Thymus (tissue), 14 donors: ENCODE measurements at places on chromosomes 12 and 14.

- no peak for DNase-seq
These were observed 505 bp downstream of the BCL2L2 start for GRCh38 chr14:23307146-23307530.

DNA sequence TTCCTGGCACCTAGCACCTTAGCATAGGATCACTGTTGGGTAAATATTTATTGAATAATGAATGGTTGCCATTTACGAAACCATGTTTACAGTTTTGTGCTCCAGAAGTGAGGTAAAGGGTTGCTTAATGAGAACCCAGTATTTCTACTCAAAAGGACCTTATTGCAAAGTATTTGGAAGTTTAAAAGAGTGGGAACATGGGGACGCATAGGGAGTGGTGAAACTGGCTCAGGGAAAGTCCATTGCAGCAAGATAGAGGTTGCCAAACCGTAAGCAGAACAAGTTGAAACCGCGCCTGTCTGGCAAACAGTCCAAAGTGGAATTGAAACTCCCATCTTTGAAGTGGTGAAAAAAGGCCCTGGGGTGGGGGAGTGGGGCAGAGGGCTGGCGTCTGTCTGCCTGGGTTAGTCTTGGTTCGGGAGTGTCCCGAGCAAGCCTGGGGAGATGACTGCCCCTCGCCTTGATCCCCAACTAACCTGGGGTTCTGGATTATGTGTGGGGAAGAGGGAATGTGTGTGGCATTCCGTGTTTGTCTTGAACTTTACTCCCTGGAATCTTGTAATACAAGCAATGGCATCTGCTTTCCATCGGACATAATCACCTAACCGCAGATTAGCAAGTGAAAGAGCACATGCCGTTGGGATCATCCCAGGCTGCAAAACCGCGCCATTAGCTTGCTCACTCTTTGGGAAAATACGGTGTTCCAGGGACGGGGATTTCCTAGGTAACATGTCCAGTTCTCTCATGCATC, 7.2 kb downstream of the ALDH2 start:
- DNase-seq = no peak

GRCh38 chr14:66503532-66503931, 4.4 kb upstream of the GPHN start:
- DNase-seq = no peak

- no peak for DNase-seq
These were observed 95.4 kb upstream of the HIF1A start for GRCh38 chr14:61599942-61600341.

DNA sequence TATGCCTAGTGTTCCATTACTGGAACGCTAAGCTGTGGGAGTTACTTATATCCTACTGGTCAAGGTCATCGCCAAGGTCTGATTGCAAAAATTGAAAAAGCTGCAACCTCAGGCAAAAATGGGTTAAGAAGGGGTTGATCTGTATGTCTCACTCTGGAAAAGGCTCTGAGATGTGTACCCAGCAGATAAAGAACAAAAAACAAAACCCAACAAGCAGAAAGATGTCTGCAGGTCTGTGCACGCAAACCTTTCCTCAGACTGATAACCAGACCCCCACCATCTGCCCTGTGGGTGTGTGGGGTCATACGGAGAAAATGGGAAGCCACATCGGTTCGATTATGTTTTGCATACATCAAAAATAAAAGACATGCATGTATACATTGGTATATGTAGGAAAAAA, 56.4 kb downstream of the TESC start:
- no peak for DNase-seq

- no peak for DNase-seq
These were observed 61.2 kb upstream of the DYNC1H1 start for GRCh38 chr14:101903111-101903561.

DNA sequence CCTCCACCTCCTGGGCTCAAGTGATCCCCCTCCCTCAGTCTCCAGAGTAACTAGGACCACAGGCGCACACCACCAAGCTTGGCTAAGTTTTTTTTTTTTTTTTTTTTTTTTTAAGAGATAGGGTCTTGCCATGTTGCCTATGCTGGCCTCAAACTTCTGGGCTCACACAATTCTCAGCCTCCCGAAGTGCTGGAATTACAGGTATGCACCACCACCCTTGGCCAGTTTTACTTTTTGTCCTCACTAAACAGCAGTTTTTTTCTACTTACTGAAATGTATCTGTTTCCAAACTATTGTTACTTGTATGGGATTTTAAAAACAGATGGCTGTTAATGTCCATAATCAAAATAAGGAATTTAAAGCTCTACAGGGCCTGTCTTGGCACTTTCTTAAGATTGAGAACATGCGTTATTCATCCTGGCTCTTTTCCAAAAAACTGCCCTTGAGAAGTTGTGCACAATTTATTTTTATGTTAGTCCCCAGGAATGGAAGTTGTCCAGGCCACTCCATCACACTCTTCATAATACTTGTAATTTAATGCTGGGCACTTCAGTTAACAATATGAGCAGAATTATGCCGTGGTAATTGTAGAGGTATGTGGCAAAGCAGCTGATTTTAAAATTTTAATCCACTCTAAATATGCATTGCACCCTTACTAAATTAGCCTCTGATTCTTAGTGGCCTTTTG, 51.9 kb upstream of the REP15 start:
- DNase-seq = no peak

GRCh38 chr12:51225234-51225633, 7.4 kb upstream of the POU6F1 start:
- DNase-seq = no peak

GRCh38 chr12:79776111-79776510, 85.3 kb upstream of the PAWR start:
- DNase-seq = no peak

DNA sequence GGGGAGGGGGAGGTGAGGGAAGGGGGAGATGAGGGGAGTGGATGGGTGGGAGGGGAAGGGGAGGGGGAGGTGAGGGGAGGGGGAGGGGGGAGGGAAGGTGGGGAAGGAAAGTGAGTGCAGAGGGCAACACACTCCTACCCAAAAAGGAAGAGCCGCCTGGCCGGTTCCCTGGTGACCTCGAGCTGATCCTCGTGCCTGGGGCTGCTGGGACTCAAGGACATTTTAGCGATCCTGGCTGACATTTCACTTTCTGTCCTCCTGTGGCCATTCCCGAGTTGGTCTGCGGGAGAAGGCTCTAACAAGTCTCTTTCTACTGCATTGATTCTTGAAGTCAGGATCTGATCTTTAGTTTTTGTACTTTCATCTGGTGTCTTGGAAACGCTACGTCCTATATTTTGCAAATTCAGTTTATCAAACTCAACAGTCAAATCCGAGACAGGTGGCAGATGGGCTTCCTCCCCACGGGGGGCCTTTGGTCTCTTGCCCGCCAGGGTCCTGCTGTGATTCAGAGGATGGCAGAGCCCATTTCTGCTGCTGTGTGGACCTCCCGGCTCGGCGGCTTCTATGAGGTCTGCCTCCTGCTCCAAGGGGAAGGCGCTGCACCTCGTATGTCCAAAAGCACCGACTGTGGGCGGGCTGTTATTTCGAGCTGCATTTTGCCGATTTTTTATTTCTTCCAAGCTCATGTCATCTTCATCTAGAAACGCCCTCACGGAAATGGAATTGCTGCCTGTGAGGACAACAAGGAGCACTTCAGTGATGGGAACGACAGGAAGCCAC, 19.1 kb downstream of the PGAM5 start:
- no peak for DNase-seq

DNA sequence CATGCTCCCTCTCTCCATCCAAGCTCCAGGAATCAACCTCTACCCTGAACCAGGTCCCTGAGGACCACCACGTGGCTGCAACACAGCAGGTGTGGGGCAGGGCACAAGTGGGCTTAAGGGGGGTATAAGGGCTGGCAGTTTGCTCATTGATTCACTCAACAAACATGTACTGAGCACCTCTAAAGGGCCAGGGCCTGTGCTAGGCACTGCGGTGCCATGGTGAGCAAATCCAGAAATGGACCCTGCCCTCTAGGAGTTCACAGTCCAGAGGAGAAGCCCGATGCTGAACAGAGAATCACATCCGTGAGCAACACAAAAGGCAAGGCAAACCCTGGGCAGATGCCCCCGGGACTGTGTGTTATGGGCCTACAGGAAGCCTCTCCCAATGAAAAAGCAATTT, 6.5 kb upstream of the AQP2 start:
- DNase-seq = no peak

- DNase-seq = no peak
These were observed 244.1 kb downstream of the FBXL14 start for GRCh38 chr12:1350055-1350933.

- DNase-seq = peak; percentile 69
These were observed at the start of gene PFKM for GRCh38 chr12:48119078-48119833. TSS of gene PFKM (plus strand) at chr12:48119364. CDS start at chr12:48122775, 3,411 bp downstream.

DNA sequence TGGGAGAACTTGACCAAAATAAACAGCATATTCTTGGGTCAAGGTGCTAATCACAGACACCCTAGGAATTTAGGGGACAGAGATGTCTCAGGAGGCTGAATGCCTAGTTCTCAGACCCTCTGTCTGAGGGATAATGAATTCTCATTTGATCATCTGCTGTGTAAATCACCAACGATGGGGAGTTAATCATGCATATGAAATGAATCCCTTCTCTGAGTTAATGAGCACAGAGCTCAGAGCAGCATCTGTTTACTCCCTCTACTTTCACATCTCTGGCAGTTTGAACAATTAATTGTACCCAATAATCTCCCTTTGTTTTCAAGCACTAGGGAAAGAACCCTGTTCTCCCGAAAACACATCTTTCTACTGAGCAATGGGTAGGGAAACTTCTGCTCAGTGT, 129.4 kb upstream of the SRRM4 start:
- no peak for DNase-seq

- peak; percentile 23 for DNase-seq
These were observed 45.6 kb downstream of the STAB2 start for GRCh38 chr12:103632554-103633216.

DNA sequence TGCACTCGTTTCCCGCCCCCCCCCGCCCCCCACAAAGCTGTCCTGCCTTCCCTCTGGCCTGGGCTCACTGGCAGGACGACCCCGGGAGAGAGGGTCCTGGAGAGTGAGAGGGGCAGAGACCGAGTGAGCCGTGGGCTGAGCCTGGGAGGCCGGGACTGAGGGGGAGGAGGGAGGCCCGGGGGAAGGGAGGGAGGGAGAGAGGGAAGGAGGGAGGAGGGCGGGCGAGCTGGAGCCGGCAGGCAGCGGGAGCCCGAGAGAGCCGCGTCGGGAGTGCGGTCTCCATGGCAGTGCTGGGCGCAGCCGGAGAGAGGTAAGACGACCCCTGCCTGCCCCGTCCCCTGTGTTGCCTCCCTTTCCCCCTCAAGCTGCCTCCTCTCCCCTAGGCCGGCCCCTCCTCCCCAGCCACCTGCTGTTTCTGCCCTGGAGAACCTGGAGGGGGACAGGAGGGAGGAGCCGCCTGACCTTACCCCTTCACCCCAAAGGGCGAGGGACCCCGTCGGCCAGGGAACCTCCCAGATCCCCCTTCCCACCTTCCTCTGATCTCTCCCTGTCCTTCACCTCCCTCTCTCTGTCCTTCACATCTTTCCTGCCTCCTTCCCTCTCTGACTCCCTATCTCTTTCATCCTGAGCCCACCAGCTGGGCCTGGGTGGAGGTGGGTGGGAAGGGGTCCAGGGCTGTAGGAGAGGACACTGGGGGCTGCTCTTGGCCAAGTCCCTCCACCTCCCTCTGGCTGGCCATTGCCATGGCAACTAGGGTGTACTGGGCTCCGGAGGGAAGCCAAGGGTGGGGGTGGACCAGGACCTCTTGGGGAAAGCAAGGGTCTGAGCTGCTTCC, at the start of gene GPR162:
Gene GPR162 (plus strand): TSS at position 231 of the 835 bp plus-strand sequence. CDS start 2,078 bp downstream, outside the sequence.
- no peak for DNase-seq

DNA sequence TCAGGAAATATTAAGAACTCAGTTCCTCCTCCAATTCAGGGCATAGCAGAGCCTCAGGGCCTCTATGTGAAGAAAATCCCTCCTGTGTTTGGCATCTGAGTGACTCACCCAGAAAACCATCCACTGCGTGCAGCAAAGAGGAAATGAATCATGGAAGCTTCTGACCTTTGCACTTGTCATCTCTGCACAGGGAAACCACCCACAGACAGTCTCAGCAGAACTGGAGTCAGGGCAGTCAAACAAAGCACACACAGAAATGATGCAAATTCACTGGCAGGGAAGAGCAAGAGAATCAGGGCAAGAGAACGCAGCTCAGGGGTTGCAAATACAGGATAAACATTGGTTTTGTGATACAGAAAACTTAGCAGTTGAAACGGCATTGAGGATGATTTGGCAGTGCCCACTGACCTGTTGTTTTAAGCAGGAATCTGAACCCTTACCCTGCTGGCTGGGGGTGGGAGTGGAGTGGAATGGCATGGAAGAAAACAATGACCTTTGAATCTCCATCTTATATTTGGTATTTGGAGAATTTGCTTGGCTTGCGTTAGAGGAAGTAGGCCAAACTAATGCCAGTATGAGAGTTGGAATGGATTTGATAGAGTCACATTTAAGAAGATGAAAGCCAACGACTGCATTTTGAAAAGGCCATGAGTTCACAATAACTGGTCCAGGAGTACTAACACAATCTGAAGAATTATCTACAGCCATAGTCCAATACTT, 53.5 kb downstream of the PHLDA1 start:
- peak; percentile 27 for DNase-seq

GRCh38 chr12:82912406-82912805, 225.7 kb downstream of the TMTC2 start:
- no peak for DNase-seq
